ENCODE measurements at places on chromosomes 13 and 19. TPM values are rescaled to one million over a fixed set of nuclear protein-coding genes. Genes with fewer than 3 reads are reported as not detected.

DNA sequence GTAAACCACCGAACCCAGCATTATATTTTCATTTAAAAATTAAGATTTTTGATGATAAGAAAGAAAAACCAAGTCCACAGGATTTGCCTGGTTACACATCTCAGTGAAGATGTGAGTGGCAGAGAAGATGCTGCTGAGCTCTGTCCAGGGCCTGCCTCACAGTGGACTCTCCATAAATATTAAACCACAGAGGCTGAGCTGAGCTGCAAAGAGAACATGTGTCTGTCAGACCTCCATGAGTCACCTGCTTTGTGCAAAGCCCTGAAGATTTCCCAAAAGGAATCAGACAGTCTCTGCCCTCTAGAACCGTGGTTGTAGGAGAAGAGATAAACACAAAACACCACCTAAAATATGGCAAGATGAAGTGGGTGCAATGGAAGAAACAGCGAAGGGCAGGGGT lies 127.2 kb upstream of the TSC22D1 start:
- DNase-seq: no peak

- DNase-seq: no peak
These were observed 76.0 kb downstream of the KCTD15 start for GRCh38 chr19:33872445-33873320.

GRCh38 chr13:95745752-95746151 lies 68.8 kb downstream of the DNAJC3 start:
- no peak for DNase-seq

DNA sequence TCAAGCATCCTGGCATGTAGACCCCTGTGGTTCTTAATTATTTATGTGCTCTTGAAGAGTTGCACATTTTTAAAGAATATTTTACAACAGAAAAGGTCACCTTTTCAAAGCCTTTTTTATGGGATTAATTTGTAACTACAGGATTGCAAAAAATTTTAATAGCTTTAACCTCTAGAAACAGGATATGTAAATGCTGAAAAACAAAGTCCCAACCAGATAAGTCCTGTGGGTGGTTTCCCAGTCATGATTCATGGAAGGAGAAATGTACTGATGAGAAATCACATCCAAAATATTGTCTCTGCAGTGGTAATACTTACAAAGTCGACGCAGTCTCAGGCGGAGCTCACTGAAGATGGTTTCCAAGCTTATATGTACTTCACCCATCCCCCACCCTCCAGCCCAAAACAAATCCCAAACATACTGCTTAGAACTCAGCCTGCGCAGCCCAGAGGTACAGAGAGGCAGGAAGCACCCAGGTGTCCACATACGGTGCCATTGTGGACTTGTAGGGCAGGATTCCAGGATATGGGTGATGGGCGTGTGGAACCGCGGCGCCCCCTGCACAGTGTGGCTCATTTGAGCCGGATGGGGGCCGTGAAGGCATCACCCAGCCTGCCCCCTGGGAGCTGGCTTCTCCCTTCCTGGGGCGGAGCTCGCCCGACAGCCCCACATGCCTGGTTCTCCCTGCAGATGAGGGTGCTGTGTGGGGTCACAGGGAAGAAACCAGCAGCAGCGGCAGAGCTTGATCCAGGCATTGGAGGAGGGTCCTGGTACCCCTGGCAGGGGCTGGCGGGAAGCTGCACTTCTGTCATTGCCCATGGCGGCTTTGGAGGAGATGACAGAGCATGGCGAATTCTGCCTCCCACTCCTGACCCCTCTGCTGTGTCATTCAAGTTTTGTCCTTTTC lies 101.2 kb downstream of the ATP11A start:
- DNase-seq: no peak

DNA sequence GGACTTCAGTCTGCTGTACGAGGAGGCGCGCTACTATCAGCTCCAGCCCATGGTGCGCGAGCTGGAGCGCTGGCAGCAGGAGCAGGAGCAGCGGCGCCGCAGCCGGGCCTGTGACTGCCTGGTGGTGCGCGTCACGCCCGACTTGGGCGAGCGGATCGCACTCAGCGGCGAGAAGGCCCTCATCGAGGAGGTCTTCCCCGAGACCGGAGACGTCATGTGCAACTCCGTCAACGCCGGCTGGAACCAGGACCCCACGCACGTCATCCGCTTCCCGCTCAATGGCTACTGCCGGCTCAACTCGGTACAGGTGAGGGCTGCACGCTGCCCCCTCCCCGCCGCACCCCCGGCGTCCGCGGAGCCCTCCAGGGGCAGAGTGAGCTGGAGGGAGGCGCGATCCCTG lies 14.6 kb downstream of the KCTD15 start:
- DNase-seq: no peak

GRCh38 chr13:108911807-108912206 lies 282.4 kb downstream of the MYO16 start:
- DNase-seq: no peak

DNA sequence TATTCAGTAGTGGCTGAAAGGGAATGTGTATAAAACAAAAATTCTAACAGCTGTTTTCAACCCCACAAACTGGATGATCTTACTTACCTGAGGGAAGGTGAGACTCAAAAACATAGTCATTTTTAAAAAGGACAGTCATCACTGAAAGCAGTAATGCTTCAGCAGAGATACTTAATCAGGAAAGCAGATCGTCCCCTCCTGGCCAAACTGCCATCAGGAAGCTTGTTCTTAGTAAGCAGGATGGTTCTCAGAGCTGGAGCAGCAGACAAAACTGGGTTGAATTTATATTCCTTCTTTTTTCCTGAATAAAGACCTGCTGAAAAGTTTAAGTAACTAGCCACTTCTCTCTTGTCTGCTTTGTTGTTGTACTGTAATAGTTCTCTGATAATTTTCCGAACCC lies 1156.5 kb downstream of the OLFM4 start:
- no peak for DNase-seq

DNA sequence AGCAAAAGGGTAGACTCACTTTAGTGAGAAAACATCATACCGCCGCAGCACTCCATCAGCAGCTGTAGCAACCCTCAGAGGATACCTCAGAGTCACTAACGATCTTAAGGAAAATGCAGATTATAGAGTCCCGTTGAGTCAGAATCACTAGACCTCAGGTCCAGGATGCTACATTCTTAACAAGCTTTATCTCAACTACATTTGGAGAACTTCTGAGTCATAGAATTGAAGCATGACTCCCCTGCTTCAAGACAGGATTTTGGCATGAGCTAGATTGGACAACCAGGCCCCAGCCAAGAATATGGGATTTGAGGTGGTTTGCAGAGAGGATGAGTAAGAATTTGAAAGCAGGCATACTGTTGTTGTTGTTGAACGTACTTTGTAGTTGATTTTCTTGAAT lies 118.9 kb upstream of the UBL3 start:
- no peak for DNase-seq

DNA sequence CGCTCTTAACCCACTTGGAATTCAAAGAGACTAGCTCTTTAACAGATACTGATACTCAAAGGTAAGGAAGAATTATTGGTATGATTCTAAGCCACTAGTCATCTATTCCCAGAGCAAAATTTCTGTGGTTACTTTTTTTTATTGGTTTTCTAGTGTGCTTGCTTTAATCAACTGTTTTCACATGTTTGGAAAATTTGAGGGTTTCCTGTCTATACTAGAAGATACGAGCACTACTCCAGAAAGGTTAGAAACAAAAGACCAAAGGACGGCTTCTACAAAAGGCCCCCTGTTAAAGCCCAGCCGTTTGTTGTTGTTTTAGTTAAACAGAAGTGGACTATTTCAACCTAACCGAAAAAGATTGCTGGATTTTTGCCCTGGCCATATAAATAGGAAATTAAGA lies 18.5 kb upstream of the LPAR6 start:
- DNase-seq: no peak

DNA sequence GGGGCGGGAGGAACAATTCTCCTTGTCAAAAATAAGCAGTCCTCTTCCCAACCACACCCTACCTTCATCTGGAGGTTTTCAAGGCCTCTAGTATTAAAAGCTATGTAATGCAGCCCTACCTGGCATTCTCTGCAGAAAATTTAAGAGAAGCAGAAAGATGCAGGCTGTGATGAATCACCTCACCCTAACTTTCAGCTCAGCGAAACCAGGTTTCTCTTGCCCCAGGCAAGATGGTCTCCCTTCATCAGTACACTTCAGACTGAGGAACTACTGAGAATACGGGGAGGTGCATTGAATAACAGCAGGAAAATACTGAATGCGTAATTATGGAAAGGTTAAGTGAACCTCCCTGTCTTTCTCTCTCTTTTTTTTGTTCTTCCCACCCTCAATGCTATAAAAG lies 437.6 kb upstream of the KLF12 start:
- no peak for DNase-seq

Gene EEF1AKMT1
- 11.3 TPM for polyA plus RNA-seq

Gene SEMA6B
- 0.43 TPM for polyA plus RNA-seq

Gene KIR2DL3
- not detected for polyA plus RNA-seq

Gene SLC7A1
- 2.7 TPM for polyA plus RNA-seq

Gene FGF22
- 0.63 TPM for polyA plus RNA-seq

Gene SIGLEC9
- 6.3 TPM for polyA plus RNA-seq
